ENCODE measurements at places on chromosomes 2 and 18.
A peak's percentile ranks its signal among the peaks of the same experiment; 100 is the strongest.

DNA sequence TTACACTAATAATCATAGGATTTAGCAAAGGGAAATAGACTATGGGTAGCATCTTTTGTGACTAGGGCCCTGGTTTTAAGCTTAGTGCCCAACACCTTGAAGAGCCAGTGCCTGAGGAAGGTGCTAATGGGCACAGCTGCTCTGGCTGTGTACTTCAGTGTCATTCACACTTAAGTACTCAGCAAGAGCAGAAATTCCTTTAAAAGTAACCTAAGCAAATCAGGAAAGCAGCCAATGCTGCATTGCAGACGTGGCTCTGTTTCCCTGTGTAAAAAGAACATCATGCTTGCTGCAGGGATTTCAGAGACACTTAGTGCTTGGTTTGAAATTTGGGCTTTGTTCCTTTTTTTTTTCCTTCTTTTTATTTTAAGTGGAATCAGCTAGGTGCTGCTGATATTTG, 505.4 kb downstream of the SUCLG1 start:
- no peak for DNase-seq

- DNase-seq = no peak
Observed at GRCh38 chr2:20449501-20450200, 2.8 kb downstream of the RHOB start.

GRCh38 chr18:26667046-26667445, 118.7 kb upstream of the KCTD1 start:
- DNase-seq = no peak

- no peak for DNase-seq
Observed at GRCh38 chr2:232410238-232410900, 3.7 kb downstream of the ALPG start.

DNA sequence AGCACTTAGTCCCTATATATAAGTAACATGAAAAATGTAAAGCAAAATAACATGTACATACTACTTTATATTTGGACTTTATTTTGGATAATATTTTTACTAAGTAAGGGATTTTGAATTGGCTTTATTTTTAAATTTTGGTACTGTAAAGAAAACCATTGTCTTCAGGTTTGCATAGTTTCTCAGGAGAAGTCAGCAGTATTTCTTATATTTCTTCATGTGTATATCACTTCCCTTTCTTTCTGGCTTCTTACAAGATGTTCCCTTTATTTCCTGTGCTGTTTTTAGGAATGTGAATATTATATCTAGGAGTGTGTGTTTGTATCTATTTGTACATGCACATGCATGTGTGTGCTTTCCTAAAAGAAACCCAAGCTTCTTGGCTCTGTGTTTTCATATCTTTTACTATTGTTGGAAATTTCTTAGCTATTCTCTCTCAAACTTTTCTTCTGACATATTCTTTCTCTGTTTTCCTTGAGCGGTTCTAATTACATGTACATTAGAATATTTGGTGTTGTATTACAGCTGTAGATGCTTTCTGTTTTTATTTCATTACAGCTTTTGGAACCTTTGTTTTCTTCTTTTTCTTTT, 1549.7 kb upstream of the ACVR2A start:
- no peak for DNase-seq

- DNase-seq = no peak
Observed at GRCh38 chr2:182499706-182500470, 73.1 kb upstream of the PDE1A start.

DNA sequence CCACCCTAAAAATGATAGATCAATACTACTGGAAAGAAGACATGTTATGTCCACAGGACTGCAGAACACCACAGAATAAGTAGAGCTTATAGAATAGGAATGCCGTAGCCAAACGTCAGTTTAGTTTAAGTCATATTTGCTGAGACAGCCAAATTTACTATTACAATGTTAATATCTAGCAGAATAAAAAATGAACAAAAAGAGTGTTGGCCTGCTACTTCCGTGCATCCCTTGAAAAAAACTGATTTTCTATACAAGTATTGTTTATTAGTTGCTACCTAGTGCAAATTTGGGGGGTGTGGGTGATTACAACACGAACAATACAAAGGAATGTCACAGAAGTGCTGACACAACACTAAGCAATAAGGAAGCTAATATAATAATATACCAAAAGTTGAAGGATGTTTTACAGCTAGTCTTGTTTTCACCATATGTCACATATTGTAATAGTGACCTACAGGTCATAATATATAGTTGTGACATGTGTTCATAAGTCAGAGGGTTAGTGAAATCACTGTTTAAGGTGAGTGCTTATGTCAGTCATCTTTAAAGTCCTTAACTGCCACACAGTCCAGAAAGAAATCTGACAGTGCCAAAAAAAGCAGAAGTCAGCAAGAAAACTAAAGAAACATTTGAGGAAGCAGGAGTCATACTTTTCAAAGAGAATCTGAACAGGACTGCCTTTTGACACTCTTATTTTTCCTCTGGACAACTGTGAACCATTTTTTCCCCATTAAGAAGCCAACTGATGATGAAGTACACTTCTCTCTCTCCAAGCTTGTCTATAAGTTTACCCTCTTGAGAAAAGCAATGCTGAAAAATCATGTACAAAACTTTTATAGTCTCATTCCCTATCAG, 376.4 kb downstream of the ZEB2 start:
- no peak for DNase-seq

DNA sequence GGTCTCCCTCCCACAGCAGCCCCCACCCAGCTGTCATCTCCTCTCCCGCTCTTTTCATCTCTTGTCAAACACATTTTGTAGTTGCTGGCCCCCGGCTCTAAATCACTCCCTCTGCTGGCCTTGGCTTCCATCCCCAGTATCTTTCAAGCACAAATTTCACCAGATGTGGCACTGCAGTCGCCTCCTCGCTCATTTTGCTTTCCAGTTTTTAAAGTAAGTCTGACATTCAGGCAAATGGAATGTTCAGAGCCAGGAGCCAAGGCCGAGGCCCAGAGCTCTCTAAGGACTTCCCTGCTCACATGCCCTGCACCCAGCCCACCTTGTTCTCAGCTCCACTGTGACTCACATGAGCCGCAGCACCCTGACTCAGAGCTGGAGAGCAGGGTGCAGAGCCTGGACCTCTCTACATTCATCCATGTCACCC, 158.4 kb downstream of the GALNT14 start:
- peak; percentile 37 for DNase-seq

- DNase-seq = no peak
Observed at GRCh38 chr2:141528990-141529389, 601.8 kb downstream of the LRP1B start.

GRCh38 chr2:12501469-12502158, 215.1 kb upstream of the TRIB2 start:
- no peak for DNase-seq

DNA sequence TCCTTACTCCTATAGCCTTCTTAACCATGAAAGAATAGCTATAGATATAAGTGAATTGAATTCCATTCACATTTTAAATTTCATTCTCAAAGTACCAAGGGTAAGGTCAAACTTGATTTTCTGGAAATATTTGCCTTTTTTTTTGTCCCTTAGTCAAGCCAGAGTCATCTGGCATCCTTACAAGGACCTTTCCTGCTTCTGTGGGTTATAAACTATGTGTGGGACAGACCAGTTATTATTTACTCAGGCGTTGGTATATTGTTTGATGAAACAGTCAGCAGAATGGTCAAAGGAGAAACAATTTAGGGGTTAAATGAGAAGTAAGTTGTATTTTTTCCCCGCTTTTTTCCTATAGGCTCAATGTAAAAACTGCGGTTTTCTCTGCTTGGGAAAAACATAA, 1103.2 kb upstream of the ZEB2 start:
- no peak for DNase-seq

DNA sequence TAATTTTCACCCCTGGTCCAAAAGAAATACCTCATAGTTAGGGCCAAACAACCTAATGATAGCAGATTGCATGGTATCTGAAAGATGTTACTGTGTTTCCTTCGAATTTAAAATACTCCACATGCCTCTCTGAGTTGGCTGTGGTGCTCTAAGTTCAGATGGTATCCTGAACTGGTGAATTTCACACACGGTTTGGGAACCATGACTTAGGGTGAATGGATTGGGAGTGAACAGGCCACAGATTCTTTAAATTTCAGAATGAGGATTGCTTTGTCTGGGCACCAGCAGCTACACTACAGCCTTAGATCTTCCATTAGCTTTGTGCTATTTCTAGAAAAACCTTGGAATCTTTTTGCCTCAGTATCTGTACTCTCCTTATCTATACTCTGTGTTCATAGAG, 6.2 kb downstream of the GMCL1 start:
- DNase-seq = no peak

- DNase-seq = no peak
Observed at GRCh38 chr2:214361116-214361515, 49.7 kb upstream of the VWC2L start.

GRCh38 chr2:122530814-122531213, 775.4 kb downstream of the TSN start:
- no peak for DNase-seq

GRCh38 chr2:240579771-240580614, 6.5 kb upstream of the CAPN10 start:
- no peak for DNase-seq

DNA sequence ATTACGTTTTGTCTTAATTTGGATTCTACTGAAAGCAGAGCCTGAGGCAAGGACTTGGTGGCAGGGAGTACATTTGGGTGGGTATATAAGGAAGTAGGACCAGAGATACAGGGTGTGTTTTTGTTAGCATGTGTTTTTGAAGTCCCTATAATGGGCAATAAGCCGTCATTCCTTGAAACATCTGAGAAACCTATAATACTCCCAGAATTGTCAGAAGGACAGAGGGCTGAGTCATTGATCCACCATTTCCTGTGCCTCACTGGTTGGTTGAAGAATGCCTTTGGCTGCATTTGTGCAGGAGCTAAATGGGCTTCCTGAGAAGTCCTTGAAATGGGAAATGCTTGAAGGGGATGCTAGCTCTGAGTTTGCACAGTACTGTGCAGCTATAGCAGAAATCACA, 281.8 kb upstream of the ZEB2 start:
- no peak for DNase-seq

DNA sequence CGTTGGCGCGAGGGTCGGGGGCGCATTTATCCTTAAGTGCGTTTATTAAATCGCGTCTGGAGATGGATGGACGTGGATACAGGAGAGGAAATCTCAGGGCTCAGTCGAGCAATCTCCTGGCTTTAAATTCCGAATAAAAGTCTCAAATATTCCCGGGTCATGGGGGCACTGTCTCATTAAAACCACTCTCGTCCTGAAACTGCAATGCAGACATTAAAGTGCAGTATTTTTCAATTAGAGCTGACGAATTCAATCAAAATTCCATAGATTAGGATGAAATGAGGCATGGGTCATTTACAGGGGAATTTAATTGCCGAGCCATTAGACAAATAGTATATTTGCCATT, 10.7 kb upstream of the GBX2 start:
- DNase-seq = no peak

DNA sequence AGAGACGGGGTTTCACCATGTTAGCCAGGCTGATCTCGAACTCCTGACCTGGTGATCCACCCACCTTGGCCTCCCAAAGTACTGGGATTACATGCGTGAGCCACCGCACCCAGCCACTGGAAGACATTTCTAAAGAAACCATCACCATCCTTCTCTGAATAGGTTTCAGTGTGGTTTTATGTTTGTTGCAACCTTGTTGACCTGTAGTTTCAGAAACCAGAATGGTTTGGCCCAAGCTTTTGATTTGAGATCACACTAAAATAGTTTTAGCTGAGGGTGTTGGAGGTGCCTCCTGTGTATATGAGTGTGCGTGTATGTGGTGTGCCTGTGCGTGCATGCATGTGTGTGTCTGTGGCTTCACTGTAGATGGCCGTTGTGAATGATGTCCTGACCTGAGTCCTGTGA, 26.2 kb downstream of the INPP4A start:
- DNase-seq = no peak

- peak; percentile 30 for DNase-seq
Observed at GRCh38 chr18:59783138-59783537, 85.9 kb upstream of the CCBE1 start.

- DNase-seq = no peak
Observed at GRCh38 chr2:47040651-47041050, 114.5 kb downstream of the STPG4 start.

DNA sequence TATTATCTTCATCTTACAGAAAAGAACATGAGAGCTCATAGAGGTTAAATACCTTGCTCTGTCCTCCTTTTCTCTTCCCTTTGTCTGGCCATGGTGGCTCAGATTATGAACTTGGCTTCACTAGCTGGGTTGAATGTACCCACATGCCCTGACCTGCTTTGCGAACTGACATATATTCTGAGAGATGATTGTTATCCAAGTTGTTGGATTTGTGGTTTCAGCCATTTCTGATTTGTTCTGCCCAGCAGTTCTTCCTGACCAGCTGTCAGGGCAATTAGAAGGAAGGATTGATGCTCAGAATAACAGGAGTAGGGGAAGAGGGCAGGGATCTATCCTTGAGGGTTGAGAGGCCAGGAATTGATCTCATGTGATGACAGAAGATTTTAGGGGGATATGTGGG, 236.8 kb upstream of the FAM98A start:
- DNase-seq = no peak

GRCh38 chr2:240765007-240765406, 55.0 kb downstream of the KIF1A start:
- DNase-seq = no peak

DNA sequence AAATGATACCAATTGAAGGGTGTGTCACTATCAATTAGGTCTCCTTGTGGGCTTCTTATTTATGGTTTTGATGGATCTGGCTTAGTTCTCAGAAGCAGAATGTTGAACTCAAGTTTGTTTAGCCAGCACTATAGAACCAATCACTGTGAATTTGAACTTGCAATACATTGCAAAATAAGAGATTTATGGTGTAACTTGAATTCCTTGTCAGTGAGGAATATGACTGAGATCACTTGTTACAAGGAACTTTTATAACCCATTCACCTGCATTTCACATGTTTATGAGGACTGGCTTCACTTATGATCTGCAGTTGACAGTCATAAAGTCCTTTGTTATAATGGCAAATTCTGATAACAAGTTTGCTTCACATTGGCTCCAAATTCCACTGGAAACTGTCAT, 9.8 kb downstream of the GATA6 start:
- no peak for DNase-seq

DNA sequence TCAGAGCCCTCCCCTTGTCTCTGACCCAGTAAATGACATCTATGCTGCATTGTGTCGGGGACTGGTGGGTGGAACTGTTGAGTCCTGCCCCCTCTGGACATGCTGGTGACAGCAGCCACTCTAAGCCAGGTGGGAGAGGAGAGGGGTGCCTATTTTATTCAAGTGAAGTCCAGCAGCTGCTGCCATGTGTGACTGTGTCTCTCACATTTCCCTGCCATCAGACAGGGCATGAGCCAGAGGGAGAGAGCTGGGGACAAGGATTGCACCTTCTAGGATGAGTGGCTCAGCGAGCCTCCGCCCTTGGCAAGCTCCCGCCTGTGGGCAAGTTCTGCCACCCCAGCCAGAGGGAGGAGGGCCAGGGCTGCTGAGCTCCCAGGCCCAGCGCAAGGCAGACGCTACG, 13.7 kb downstream of the NGEF start:
- DNase-seq = no peak

- no peak for DNase-seq
Observed at GRCh38 chr18:49959176-49959575, 145.8 kb upstream of the ACAA2 start.

DNA sequence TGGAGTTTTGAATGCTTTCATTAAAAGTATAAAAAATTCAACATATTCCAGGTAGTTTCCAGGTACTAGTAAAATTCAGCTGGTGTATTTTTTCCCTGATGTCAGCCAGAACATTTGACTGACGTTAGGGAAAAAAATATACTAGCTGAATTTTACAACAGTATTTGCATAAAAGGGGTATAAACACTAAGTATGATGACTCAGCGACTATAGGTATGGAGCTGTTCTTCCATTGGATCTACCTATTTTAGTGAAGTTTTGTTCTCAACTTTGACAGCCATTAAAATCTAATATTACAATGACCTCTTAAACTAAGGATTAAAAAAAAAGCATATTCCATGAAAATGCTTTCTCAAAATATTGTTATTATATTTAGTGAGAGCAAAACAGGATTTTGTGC, 155.9 kb downstream of the FSHR start:
- no peak for DNase-seq

Measured in left lung (tissue), 14 donors.